Activated T-cell treated with anti-CD3 and anti-CD28 coated beads, Interleukin-2, amount 50 U/mL, for 48 hours (primary cell): ENCODE measurements at places on chromosomes 6 and 20.

DNA sequence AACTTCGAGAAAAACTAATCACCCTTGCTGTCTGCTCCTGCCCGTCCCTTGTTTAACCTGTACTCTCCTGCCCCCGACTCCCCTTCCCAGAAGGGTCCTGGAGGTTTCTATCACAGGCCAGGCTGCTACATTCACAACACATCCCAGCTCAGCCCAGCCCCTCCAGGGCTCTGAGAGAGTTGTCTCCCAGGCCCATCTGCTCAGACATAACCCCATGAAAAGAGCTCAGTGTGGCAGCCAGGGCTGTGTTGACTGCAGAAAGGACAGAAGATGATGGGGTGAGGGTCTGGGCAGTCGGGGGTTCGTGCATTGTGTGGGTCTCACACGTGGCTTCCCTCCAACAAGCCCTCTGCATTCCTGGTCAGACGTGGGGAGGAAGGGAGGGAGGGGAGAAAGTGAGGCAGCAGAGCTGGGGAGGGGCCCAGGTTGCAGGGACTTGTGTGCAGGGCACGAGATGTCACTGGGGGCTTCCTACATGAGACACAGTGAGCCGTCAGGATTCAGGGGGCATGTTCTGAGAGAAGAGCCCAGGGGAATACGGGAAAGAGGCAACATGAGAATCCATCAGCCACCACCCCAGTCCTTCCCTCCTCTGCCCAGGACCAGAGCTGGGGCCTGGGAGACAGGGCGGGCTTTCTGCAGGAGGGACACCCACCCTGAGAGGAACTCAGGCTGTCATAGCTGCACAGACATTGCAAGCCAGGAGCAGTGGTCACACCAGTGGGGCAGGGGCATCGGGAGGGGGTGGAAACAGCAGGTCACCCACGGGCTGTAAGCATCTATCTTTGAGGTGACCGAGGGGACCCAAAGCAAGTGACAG lies 372.9 kb downstream of the PREX1 start:
- DNase-seq = no peak

DNA sequence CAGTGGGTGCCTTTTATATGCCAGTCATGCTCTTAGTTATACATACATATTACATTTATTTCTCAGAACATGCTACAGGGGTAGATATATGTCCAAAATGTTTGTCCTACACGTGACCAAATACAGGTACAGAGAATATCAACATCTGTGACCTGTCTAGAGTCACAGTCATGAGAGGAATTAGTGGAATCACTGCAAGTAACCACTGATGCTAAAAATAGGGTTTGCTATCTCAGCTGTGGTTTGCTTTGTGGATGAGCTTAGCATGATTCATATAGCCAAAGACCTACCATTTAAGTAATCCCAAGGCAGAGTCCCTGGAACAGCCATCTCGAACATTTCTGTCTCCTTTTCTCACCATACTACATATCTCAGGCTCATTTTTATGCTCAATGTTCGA lies 32.3 kb downstream of the GSTA3 start:
- no peak for DNase-seq

- no peak for DNase-seq
Measured at GRCh38 chr6:163861627-163862026, 447.1 kb downstream of the QKI start.

DNA sequence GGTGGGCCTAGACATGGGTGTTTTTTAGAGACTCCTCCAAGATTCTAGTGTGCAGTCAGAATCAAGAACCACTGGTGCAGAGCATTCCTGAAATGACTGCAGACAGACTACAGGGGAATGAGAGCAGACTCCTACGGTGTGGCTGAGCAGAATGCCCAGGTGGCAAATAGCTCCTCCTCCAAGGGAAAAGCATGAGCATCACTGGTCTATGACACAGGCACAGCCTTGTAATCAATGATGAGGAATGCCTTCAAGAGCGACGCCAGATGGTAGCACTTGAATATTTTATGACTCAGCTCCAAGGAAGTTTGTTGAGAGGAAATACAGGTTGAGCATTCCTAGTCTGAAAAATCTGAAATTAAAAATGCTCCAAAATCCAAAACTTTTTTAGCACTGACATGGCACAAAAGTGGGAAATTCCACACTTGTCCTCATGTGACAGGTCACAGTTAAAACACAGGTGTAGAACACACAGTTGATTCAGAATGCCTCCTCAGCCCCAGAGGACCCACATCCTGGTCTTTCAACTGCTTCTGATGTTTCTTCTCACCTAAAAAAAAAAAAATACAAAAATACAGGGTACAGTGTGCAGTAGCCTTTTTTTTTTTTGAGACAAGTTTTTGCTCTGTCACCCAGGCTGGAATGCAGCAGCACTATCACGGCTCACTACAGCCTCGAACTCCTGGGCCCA lies 10.6 kb upstream of the FAM8A1 start:
- no peak for DNase-seq

GRCh38 chr6:69593706-69594105 lies 203.1 kb downstream of the LMBRD1 start:
- no peak for DNase-seq

DNA sequence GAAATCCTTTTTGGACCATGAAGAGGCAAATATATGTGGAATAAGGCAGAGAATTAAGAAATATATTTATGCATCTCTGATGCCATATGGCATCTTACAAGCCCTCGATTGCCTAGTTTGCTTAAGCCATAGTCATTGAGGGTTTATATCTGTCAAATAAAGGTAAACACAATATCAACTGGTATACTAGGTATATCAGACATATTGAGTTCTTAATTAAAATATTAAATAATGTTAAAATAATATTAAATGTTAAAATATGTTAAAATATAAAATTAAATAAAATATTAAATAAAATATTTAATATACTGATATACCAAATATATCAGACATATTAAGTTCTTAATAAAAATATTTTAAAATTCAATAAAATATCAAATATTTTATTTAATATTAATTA lies 567.4 kb upstream of the PTCHD4 start:
- no peak for DNase-seq

DNA sequence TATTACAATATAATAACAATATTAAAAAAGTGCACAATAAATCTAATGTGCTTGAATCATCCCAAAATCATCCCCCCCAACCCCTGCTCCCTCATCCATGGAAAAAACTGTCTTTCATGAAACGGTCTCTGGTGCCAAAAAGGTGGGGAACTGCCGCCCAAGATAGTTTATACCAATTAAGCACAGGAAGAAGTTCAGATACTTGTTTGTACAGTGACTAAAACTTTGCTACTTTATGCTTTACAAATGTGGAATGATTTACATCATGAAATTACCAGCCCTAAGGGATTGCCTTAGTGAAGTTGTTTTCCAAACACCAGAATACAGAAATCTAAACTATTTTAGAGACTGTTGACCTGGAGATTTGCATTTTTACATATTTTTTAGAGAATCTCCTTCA lies 175.6 kb downstream of the TRIM27 start:
- no peak for DNase-seq

DNA sequence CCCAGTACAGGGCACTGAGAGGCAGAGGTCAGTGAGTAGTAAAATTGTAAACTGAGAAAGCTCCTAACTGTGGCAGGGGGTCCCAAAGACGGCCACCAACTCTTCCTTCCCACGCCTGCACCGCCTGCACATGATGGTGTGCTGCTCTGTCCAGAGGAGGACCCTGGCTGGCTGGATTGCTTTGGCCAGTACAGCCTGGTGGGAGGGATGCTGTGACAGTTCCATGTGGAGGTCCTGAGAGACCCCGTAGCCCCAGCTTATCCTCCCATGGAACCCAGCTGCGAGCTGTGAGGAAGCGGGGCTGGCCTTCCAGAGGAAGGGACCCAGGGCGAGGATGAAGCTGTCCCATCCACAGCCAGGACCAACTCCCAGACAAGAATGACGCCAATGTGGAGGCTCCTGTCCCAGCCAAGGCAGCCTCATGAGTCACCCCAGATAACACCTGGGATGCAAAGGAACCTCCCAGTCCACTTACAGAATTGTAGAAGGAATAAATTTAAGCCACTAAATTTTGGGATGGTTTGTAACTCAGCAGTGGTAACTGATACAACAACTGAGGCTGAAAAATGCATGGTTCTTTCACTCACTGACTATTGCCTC lies 2.0 kb upstream of the ACSS1 start:
- no peak for DNase-seq

DNA sequence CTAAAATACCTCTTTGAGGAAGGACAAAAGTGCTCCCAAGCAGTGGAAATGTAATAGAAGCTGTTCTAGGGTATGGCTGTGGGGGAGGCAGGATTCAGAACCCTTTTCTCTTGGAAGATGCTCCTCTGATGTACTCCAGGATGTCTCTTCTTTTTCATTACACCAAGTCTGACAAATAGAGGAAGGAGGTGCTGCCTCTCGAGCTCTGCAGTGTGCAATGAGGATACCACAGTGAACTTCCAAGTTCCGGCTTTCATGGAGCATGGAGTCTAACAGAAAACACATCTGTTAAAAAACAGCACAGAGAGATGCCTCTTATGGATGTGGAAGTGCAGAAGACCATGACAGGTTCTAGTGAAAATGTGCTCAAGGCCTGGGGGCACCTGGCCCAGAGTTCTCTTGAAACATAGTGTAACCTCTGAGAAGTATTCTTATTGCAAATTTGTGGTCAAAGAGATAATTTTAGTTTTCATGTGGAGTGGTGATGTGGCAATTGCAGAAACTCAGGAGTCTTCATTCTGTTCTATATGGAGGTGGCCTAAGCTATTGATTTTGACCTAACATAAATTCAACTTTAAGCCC lies 362.0 kb upstream of the CITED2 start:
- no peak for DNase-seq

DNA sequence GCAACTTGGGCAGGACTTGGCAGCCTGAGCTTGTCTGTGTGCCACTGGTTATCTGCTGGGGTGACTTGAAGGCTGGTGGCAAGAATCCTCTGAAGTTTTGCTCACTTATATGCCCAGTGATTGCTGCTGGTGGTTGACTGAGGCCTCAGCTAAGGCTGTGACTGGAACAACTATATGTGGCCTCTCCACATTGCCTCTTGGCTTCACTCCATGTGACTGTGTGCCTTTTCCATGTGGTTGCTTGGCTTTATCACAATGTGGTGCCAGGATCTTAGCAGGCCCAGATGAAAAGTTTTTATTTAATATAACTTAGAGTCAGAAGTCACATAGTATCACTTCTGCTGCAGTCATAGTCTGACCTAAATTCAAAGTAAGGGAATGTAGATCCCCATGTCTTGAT lies 104.5 kb downstream of the ADAT2 start:
- no peak for DNase-seq

- DNase-seq = no peak
Measured at GRCh38 chr20:5046656-5047339, 45.5 kb upstream of the SLC23A2 start.

- DNase-seq = no peak
Measured at GRCh38 chr6:16511040-16511660, 250.1 kb downstream of the ATXN1 start.

- no peak for DNase-seq
Measured at GRCh38 chr6:166587631-166588413, 1.3 kb upstream of the RAMACL start.

DNA sequence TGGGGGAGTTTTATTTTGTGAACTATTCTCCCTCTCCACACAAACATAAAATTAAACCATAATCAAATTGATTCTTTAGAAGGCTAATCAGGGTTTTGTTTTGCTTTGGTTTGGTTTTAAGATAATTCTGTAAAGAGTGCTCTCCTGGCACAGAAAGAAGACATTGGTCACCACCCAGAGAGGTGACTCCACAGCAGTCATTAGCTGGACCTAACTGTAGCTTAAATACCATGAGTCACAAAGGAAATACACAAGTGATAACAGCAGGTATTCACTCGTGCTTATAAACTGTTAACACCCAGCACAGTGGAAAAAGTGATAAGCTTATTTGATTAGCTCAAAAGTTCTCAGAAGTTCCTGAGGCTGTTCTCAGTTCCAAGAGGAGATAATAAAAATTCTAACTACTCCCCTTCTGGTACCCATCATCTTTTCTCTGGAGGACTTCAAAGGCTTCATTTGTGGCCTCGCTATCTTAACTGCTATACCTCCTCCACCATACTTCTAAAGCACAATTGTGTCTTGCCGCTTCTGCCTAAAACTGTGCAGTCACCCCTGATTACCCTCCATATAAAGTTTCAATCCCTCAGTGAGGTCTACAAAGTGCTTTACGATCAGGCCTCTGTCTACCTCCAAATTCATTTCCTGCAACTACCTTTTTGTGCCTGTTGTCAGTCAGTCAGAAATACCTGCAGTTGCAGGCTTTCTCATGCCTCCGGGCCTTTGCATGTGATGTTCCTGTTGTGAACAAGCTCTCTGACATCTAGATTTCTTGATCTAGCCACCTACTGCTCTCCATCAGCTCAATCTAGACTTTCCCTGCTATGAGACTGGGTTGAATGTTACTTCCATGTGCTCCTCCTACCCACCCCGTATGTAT lies 201.1 kb downstream of the SAMD5 start:
- no peak for DNase-seq

DNA sequence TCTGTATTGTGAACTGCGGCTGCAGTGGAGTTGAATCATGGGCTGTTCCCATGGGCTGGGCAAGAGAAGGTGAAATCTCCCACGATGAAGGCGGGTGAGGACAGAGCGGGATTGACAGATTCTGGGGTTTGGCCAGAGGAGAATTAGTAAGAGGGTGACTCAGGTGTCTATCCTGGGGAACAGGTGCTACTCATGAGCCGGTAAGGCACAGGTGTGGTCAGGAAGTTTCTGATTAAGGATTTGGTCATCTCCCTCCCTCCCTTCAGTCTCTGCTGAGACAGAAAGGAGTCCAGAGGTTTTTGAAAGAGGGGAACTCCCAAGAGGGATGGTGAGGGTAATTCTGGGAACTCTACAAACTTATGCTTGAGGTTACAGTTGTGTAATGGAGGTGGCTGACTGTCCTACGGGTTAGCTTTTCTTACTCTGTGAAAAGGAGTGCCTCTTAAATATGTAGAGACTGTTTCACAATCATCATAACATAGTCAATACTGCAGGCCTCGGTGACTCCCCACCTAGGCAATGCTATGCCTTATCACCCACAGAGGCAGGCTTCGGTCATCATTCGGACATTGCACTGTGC lies 31.5 kb downstream of the SERPINB1 start:
- DNase-seq = no peak

DNA sequence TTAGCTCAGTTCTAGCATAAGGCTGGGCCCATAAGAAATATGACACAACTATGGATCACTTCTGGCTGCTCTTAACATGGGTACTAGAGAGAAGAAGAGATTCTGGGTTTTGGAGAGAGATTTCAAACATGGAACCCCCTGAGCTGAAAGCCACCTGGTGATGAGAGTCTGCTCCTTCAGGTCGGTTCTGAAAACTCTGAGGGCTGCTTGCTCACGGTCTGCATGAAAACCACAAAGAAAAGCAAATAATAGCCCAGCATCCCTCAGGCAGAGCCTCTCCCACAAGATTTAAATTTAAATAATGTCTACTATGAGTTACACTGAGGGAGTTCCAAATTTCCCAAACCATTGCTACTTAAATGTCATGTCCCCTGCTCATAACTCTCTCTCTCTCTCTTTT lies 301.5 kb downstream of the BMP7 start:
- no peak for DNase-seq

GRCh38 chr20:58073945-58074856 lies 154.3 kb downstream of the ANKRD60 start:
- no peak for DNase-seq

DNA sequence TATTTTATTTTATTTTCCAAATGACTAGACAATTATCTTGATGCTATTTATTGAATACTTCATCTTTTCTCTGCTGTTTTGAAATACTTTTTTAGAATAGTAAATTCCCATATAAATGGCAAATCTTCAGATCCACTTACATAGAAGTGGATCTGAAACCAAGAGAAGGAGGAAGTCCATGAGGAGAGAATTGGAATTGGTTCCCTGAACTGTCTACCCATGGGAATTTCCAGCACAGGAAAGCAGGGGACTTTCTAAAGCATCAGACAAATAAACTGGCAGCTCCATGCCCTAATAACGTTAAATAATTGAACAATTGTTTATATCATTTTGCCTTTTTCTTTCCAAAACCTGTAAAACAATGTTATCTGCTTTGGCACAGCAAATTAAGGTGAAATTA lies 47.1 kb upstream of the PNRC1 start:
- DNase-seq = no peak
